ENCODE measurements at places on chromosomes 1 and 21.

DNA sequence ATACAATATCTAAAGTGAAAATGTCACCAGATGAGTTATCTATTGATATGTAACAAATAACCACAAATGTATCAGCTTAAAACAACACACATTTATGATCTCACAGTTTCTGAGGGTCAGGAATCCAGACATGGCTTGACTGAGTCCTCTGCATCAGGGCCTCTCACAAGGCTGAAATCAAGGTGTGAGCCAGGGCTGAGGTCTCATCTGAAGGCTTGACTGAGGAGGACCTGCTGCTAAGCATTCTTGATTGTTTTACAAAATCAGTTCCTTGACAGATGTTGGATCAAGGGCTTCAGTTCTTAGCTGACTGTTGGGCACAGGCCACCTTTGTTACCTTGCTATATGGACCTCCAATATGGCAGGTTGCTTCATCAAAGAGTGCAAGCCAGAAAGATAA is 483.7 kb downstream of the CAMTA1 start:
- no peak for DNase-seq

DNA sequence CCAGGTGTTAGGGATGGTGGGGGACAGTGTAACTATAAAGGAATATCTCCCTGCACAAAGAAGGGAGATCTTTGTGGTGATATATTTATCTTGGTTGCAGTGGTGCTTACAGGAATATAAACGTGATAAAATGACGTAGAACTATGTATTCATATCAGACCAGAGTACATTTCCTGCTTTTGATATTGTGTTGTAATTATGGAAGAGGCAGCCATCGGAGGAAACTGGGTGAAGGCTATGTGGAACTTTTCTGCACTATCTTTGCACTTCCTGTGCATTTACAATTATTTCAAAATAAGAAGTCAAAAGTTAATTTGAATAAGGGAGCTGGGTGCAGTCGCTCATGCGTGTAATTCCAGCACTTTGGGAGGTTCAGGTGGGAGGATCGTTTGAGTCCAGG is 37.6 kb downstream of the NDUFS5 start:
- no peak for DNase-seq

- no peak for DNase-seq
Measured at GRCh38 chr1:28439320-28439719, 66.5 kb upstream of the RCC1 start.

GRCh38 chr1:53987880-53988279 is 30.1 kb downstream of the LDLRAD1 start:
- DNase-seq: no peak

- no peak for DNase-seq
Measured at GRCh38 chr1:92425617-92426016, 61.1 kb downstream of the GFI1 start.

DNA sequence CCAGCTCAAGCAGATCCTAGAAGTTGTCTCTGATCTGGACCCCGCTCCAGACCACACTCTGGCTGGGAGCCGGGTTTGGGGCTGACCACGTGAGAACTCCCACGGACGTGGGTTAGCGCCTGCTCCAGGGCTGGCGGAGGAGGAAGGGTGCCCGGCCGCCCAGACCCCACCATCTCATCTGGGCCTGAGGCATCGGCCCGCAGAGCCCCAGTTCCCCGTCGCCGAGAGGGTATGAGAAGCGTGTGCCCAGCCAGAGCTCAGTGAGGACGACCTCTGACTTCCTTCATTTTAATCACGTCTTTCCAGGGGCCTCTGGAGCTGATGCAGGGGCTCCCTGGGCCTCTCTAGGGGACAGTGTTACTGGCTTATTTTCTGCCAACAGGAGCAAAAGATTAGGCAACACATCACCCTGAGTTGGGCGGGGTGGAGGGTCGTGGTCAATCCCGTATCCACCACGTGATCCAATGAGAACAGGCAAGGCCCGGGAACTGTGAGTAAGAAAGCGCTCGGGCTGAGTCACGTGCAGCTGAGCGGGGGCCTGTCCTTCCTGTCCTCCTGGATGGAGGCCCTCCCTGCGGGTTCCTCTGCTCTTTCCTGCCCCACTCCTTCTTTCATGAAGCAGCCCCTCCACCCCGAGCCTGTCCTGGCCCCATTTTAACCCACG is 81.1 kb downstream of the SIK1 start:
- DNase-seq: no peak

DNA sequence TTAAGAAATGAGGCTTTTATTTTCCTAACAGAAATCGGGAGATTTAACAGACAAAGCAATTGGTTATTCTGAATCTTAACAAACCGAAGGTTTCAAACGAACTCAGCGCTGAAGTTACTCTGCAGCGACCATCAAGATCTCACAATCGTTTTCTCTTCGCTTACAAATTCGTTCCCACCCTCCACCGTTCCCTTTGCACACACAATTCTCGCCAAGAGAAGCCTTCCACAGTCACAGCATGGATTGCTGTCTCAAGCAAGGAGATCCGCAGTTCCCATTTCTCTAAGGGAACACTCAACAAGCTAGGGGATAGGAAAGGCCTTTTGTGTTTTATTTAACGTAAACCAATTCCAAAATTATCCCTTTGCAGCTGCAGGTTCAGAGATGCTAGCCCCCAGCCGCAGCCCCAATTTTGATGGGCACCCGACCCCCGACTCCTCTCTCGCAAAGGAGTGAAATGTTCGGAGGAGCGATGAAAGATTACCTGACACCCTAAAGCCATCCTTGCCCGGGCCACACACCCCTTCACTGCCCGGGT is 755 bp downstream of the FBXO42 start:
- DNase-seq: no peak

GRCh38 chr1:160628799-160629263 is 18.0 kb downstream of the SLAMF1 start:
- DNase-seq: no peak

DNA sequence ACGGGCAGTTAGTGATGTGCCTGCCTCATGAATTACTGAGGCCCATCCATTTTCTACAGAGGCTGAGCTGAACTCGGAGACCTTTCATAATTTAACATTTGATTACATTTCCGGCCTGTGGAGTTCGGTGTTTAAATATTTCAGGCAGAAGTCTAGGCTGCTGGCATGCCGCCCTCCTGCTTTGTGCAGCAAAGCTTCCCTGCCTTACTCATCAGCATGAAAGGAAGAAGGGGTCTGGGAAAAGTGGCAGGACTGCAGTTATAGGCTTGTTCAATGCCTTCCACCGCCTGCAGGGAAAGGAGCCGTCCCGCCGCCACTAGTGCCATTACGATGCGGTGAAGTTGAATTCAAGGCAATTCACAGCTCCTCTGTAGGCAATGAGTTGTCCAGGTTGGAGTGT is 527.9 kb downstream of the NPHP4 start:
- DNase-seq: no peak

DNA sequence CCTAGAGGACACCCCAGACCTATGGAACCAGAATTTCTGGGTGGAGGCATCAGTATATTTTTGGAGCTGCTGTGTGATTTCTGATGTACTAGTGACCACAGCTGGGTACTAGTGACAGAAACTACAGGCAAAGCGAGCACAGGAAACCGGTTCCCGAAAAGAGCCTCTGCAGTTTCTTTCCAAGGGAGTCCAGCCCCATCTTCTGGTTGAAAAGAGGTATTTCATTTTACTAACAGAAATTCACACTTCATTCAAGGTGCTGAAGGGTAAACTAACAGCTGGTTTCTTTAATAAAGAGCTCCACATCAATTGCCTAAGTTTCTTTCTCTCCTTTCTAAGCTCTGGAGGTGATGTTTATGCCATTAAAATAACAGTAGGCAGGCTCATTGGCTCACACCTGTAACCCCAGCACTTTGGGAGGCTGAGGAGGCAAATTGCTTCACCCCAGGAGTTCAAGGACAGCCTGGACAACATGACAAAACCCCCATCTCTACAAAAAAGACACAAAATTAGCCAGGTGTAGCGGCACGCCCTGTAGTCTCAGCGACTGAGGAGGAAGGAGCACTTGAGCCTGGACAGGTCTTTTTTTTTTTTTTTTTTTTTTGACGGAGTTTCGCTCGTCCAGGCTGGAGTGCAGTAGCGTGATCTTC is 22.0 kb downstream of the THAP3 start:
- no peak for DNase-seq

- no peak for DNase-seq
Measured at GRCh38 chr1:48469616-48470480, 2.2 kb downstream of the SPATA6 start.

DNA sequence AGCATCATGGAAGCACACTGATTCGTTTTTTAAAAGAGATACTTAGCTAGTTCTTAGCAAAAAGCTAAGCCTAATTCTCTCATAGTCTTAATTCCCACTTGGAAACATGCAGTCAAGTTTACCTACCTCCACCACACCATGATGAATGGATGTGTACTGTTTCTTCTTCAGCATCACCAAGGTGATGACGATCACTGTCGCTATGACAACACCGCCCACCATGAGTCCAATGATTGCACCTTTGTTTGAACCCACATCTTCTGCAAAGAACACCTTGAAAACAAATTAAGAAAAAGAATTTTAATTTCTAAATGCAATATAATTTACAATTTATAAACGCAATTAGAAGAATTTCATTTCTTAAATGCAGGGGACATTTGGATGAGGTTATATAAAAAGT is 156.8 kb downstream of the GABPA start:
- DNase-seq: no peak

- DNase-seq: no peak
Measured at GRCh38 chr1:16717336-16718098, 22.8 kb upstream of the RNU1-4 start.

DNA sequence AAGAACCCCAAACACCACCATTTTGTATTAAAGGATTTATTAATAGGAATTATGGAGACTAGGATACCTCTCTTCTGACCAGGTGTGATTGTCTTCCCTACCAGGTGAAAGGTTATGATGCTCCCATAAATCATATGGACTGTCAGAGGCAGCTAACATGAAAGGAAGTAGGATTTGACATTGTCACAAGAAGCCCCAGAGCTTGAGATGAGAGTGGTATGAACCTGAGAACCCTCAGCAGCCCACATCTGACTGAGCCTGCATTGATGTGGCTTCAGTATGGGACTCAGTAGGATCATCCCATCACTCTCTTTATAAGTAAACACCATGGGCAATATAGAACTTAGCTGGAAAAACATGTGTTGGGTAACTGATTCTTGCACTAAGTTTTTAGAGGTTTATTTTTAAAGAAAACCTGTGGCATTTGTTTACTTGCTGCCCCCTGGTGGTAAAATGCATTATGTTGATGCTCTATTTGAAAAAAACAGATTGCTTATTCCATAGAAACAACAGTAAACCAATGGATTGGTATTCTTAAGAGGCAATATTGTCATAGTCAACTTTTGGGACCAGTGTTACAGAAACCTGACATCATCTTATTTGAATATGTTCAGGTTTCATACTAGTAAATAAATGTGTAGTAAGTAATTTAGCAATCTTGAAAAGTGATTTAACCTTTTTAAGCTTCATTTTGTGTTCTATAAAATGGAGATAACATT is 16.6 kb upstream of the CACYBP start:
- no peak for DNase-seq

GRCh38 chr1:160565564-160565963 is 13.7 kb downstream of the CD84 start:
- no peak for DNase-seq

GRCh38 chr1:232788235-232788872 is 16.9 kb upstream of the MAP10 start:
- DNase-seq: no peak

- DNase-seq: no peak
Measured at GRCh38 chr1:13605159-13605558, 21.5 kb downstream of the PDPN start.

DNA sequence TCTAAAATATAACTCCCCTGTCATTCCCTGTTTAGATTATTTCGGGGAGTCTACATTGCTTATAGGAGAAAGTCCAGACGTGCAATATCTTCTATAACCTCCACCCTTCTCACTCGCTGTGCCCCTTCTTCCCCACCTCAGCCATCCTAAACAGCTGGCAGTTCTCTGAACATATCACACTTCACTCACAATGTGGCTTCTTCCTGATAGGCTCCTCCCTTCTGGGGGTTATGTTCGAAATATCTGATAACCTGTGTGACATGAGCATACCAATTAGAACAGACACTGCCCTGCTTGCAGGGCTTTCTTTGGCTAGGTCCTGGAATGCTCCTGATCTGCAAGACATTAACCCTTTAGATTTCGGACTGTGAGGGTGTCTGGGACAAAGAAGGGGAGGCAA is 274.6 kb downstream of the NFIA start:
- no peak for DNase-seq

- no peak for DNase-seq
Measured at GRCh38 chr1:42181687-42182086, 17.1 kb upstream of the GUCA2A start.

GRCh38 chr1:62361431-62361830 is 42.2 kb upstream of the KANK4 start:
- DNase-seq: no peak

DNA sequence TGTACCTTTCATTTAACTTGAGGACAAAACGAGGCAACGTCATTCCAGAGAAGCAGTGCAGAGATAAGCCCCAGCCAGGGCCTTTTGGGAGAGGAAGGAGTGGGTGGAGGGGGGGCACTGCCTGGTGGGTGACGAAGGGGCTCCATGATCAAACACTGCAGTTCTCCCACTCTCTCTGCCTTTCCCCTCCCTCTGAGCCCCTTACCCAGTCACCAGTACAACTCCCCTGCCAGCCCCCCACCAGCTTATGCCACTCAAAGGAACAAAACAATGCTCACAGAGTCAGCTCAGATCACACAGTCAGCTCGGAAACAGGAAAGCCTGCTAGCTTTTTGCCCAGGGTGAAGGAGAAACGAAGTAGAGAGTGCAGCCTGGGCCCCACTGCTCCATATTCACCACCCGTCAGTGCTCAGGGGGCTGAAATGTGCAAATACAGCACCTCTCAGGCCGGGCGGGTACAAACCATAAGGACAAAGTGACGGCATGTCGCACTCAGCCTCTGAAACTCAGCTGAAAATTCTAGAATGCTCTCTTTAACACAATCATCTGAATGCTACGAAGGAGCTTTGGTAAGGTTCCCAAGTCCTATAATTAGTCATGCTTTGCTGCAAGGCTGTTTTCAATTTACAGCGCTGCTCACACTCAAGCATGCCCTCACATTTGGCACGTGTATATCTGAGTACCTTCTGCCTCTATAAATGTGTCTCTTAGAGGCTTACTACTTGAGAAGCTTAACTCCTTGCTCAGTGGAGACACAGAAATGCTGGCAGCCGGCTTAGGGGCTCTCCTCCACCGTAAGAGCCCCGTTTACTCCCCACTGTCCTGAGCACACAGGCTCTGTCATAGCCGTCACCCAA is 65.8 kb upstream of the RAB4A start:
- DNase-seq: no peak

- DNase-seq: no peak
Measured at GRCh38 chr1:36323636-36324352, at the start of gene EVA1B. Gene EVA1B (minus strand): TSS chr1:36323645. CDS start chr1:36323037, 608 bp downstream.

- DNase-seq: no peak
Measured at GRCh38 chr1:199081739-199082138, 442.9 kb downstream of the PTPRC start.

DNA sequence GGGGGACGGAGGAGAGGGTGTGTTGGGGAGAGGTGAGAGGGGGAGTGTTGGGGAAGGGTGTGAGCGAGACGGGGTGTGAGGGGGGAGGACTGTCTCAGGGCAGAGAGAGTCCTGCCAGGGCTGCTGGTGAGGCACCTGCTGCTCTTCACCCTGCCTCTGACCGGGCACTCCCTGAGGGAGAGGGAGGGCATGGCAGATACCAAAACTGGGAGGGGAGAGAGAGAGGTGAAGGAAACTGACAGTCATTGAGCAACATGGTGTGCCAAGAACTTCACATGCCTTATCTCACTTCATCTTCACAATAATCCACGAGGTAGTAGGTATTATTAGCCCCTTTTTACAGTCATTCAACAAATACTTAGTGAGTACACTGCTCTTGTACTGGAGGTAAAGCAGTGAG is 61.3 kb upstream of the ARTN start:
- no peak for DNase-seq
